ENCODE measurements at places on chromosomes 16 and 17.

DNA sequence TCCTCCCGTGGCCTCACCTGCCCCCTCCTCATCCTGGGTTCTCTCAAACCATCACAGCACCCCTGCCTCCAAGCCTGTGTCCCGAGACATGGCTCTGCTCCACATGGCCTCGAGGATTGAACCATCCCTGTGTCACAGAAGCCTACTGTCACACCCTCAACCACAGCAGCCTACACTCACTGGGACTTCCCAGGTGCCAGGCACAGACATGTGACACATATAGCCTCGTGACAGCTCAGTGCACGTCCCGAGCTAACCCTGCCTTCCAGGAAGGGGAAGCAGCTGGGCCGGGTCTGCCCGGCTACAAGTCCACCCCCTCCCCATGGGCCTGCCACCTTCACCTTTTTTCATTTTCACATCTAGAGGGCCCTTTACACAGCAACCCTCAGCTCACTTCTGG, 238.3 kb downstream of the CPPED1 start:
- no peak for DNase-seq

DNA sequence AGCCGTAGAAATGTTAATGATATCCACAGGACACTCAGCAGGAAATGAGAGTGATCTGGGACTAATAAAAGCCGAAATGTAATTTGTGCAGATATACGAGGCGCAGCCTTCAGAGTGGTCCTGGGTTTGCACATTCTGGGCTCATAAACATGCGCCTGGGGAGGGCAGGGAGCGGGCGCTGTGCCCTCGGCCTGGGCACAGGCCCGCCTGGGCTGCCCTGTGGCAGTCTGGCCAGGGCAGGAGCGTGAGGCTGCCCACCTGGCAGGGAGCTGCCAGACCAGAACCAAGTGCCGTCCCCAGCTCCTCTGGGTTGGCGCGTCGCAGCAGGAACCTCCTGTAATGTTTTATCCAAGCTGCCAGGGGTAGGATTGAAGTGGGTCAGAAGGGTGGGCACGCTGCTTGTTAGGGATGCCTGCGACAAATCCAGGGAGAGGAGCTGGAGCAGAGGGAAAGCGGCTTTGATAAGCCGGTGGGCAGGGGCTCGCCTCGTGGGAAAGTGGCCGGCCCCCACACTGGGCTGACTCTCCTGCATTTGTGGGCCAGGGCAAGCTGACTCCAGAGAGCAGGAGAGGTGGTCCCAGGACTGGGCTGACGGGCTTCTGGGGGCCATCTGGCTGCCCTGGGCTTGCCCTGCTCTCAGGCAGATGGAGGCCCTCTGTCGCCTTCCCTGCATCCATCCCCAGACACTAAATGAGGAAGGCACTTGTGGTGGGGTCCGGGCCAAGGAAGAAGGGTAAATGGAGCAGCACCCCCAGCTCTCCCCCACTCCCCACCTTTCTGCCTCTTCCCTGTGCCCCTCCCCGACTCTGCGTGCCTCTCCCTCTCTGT, 45.9 kb downstream of the SREBF1 start:
- no peak for DNase-seq

- no peak for DNase-seq
Observed at GRCh38 chr17:67801626-67802175, 23.6 kb upstream of the BPTF start.

DNA sequence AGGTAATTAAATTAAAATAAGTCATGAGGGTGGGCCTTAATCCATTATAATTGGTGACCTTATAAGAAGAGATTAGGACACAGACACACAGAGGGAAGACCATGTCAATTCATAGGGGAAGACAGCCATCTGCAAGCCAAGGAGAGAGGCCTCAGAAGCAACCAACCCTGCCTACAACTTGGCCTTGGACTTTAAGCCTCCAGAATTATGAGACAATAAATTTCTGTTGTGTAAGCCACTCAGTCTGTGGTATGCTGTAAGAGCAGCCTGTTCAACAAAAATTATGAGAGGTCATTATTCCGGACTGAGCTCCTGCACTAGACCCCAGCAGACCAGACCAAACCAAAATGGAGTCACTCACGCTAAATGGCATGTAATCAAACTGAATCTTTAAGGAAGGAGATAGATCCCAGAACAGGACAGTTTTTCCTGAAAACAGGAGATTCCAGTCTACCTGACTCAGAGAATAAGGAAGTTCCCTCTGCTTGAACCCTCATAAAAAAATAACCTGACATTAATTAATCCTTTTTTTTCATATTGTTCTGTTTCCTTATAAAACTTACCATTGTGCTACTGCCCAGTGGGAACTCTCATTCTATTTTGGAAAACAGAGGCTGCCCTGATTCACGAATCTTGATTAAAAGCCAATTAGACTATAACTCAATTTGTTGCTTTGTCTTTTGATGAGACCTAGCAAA, 74.3 kb downstream of the DNAH3 start:
- no peak for DNase-seq

DNA sequence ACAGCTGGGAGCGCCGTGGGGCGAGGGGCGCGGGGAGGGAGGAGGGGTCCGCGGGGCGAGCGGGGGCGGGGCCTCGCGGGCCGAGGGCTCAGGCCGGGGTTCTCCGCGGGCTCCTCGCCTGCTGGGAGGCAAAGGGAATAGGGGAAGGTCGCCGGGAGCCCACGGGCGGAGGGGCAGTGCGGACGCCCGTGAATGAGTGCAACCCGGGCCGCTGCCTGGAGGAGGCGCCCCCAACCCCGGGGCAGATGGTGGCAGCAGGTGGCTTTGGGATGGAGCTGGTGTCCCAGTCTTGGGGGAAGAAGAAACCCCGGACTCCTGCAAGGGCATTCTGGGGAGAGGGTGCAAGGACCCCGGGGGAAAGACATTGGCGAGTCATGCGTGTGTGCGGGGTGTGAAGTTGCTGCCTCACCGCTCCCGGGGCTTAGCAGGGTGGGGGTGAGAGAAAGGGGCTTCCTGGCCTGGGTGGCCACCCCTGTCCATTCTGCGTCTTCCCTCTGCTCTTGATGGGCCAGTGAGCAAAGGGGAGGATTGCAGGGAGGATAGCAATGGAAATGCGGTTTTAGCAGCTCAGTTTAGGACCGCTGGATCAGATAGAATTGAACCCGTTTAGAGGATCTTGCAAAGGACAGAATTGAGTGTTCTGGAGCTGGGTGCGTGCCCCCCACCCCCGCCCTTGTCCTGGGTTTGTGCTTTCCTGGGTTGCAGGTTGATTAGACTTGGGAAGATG, 526 bp downstream of the KIAA0513 start:
- DNase-seq = no peak

DNA sequence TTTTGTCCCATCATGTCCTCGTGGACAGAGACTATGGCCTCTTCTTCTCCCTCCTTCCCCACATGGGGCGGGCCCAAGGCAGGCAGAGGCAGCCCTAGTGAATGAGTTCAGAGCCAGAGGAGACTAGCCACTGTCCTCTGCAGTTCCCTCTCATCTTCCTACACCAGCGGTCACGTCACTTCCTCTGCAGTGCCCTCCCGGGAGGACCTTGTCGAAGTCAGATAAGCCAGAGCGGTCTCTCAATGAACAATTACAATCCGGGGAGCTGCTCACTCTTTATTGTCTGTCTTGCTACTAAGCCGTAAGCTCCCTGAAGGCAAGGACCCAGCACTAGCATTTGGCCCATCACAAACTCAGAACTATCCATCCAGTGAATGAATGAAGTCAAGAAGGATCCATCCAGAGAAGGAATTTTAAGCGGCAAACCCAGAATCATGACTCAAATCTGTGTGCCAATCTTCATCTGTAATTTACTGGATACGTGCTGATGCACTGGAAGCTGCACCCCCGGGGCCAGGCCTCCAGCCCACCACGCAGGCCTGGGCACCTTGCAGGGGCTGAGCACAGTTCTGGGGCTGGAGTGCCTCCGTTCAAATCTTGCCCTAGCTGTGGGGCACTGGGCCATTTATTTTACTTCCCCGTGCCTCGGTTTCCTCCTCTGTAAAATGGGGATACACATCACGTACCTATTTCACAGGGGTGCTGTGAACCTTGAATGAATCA, 18.1 kb downstream of the ZNF423 start:
- DNase-seq = no peak

DNA sequence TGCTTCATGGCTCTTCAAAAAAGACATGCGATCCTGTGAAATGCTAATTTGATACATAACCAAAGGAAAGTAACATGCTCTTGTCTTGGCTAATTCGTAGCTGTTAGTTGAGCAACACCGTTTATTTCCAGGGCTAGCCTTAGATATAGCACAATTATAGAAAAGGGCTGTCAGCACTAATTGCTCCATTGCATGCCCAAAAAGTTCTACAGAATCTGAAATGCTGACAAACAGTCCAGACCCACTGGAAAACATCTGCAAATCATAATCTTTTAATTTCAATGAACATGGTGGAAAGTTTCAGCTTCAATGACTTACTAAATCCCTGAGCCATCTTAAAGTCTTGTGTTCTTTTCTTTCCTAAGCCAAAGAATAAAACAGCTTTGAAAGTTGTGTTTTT, 42.9 kb upstream of the NUDT7 start:
- no peak for DNase-seq

DNA sequence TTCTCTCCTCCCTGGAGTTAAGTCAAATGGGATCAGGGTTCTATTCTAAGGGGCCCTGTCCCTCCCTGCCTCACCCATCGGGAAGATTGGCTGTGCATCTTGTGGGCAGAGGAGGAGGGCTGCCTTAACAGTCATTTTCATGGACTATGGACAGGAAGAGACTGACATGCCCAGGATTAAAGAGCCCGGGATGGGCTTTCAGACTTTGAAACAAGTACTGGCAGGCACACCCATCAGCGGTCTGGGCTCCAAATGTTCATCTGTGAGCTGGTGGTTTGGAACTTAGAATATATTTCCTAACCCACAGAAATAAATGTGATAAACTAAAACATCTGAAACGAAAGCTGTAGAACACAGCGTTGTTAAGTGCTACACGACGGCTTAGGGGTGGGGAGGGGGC, 6.5 kb downstream of the SLC6A4 start:
- no peak for DNase-seq

DNA sequence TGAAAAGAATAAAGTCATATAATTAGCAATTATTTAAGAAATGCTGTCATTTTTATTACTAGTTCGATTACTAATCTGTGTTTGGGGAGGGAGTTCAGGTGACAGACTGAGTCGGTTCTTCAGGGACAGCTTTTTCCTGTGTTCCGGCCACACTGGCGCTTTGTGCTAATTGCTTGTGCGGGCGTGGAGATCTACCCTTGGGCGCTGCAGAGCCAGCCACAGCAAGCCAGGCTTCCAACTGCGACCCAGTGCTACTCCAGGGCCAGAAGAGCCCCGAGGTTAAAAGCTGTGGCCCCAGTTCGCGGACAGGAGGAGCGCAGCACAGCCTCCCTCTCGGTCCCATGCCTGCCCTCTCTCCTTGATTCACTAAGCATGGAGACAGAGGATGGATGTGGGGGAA, 6.5 kb upstream of the OR2C1 start:
- no peak for DNase-seq

DNA sequence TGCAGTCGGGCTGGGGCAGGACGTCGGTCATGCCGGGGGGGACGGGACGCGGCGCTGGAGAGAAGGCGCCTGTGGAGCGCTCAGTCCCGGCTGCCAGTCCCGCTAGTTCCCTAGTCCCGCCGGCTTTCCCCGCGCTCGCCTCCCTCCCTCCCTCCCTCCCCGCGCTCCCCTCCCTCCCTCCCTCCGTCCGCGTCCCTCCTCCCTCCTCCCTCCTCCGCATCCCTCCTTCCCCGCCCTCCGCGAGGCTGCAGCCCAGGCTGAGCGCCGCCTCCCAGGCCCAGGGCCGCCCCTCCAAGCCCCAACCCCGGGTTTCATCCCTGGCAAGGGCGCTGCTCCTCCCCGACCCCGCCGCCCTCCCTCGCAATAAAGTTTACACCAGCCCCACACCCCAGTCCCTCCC, 34.8 kb downstream of the TIMM22 start:
- no peak for DNase-seq

- no peak for DNase-seq
Observed at GRCh38 chr16:68369697-68370580, 59.1 kb downstream of the PRMT7 start.

DNA sequence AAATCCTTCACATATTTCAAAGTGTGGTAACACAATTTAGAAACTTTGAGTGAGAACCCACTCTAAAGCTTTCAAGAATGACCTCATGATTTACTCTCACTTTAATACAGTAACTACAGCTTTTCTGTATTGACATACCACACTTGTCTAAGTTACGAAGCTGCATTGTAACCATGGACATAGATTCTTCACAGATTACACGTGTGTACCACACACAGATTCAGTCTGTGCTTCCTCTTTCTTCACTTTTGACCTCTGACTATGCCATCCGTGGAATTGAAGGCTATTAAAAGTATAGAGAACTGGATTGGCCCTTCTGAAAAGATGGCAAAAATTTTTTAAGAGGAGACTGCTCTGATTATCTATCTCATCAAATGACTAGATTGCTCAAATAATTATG, 172.7 kb downstream of the TANC2 start:
- no peak for DNase-seq

- peak; percentile 77 for DNase-seq
Observed at GRCh38 chr17:2011411-2012371, 13.4 kb downstream of the RTN4RL1 start.

GRCh38 chr17:9251273-9251672, 230.0 kb downstream of the NTN1 start:
- DNase-seq = no peak

DNA sequence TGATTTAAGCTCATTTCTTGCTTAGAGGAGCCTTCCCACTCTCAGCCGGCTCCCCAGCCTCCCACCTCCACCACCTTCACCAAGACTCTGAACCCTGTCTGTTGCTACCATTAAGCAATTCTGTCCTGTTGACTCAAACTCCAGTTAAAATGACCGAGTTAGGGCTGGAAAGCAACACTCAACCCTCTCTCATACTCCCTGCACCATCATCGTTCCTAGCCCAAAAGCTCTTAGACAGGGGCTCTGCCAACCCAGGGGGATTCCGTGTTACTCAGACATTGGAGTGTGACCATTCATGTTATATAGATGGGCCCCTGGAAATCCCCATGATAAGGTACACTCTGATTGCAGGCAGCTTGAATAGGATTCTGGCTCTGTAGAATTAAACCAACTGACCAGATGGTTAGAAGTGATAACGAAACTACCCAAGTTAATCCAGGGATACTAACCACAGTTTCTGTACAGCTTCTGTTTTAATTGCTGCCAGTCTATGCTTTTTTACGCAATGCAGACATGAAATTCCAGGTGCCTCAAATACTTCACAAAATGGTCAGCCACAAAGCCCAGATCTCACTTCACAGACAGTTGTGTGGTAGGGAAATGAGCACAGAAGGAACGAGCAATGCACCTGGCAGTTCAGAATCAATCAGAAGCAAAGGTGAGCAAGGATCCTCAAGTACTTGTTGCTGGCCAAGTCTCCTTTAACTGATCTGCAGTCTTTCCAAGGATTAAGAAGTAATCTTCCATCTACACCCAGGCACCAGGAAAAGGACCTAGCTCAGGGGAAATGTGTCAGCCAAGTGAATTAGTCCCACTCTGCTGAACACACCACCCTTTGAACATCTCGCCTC, 2.1 kb downstream of the SSTR2 start:
- no peak for DNase-seq

Measured in astrocyte of the cerebellum (primary cell).